CD4-positive, CD25-positive, alpha-beta regulatory T cell (primary cell): ENCODE measurements at places on chromosomes 7 and 10. TPM values are rescaled to one million over a fixed set of nuclear protein-coding genes. Genes with fewer than 3 reads are reported as not detected.

Gene ZNF117
- 0.73 TPM for polyA plus RNA-seq

Gene FAM180A
- polyA plus RNA-seq, result not detected

Gene CRHR2
- not detected for polyA plus RNA-seq

GRCh38 chr10:127012769-127013152 is 107.5 kb downstream of the DOCK1 start:
- no peak for DNase-seq

Gene ELMO1
- 53.5 TPM for polyA plus RNA-seq

GRCh38 chr7:36057323-36057722 is 95.7 kb upstream of the EEPD1 start:
- DNase-seq, result no peak

GRCh38 chr10:93461807-93462178 is 20.3 kb downstream of the MYOF start:
- peak; percentile 32 for DNase-seq

Gene CLEC2L
- not detected for polyA plus RNA-seq

- no peak for DNase-seq
Observed at GRCh38 chr7:15839416-15840100, 153.1 kb upstream of the MEOX2 start.

Gene PCGF5
- polyA plus RNA-seq, result 44.7 TPM

Gene CCDC186
- 17.3 TPM for polyA plus RNA-seq

Gene CASTOR2
- polyA plus RNA-seq, result 1.7 TPM

DNA sequence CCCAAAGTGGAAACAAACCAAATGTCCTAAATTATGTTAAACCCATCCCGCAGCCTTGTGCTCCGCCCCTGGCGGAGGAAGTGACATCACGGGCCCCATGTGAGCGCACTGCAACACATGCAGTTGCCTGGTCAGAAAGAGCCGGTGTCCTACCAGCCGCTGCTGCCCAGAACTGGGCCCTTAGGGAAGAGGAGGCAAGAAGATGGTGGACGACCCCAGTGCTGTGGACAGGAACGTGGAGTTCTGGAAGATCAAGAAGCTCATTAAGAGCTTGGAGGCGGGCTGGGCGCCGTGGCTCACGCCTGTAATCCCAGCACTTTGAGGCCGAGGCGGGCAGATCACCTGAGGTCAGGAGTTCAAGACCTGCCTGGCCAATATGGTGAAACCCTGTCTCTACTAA is 18.0 kb downstream of the RHEB start:
- DNase-seq, result no peak

Gene TMEM176B
- polyA plus RNA-seq, result 0.21 TPM

DNA sequence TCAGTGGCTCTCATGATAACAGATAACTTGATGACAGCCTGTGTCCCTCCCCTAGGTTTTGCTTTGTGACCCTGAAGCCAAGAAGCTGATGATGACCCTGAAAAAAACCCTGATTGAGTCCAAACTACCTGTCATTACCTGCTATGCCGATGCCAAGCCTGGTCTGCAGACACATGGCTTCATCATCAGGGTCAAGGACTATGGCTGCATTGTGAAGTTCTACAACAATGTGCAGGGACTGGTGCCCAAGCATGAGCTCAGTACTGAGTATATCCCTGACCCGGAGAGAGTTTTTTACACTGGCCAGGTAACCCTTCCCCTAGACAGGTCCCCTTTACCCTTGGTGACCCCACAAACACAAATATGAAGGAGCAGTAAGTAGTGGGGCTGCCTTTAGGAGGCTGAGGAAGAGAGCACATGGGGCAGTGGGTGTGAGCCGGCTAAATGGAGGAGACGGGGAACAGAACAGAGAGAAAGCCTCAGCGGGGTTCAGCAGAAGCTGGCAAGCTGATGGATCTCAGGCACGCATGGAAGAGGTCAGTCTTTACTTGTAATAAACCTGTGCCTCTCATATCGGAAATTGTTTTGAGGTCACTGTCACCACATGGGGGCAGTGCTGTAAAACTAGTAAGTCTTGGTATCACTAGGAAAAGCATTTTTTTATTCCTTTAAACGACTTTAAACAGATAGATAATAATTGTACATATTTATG is 20.2 kb downstream of the PDCD11 start:
- peak; percentile 46 for DNase-seq

GRCh38 chr7:105444342-105444987 is 55.7 kb upstream of the SRPK2 start:
- no peak for DNase-seq

Gene CNTNAP2
- polyA plus RNA-seq, result not detected

Gene BHLHA15
- not detected for polyA plus RNA-seq

DNA sequence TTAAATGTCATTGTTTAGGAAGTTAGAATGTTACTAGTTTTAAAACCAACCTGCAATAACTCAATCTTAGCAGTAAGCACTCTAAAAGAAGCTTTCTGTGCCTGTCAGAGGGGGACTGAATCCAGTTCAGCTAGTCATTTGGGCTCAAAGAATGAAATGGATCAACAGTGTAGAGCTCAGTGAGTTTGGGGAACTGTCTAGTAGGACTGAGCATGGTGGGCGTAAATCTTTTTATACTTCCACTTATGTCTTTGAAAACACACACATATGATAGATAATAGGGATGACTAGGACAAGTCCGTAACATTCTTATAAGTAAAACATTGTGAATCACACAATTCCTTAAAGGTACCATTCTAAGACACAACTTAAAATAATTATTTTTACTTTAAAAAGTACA is 11.5 kb downstream of the GSAP start:
- no peak for DNase-seq
